ENCODE measurements at places on chromosomes 2 and 18. TPM values are rescaled to one million over a fixed set of nuclear protein-coding genes. Genes with fewer than 3 reads are reported as not detected.

The ANKRD62 gene
- not detected for total RNA-seq

The C2orf78 gene
- total RNA-seq, result not detected

The PROM2 gene
- 0.06 TPM for total RNA-seq

The PRKD3 gene
- total RNA-seq, result 8.5 TPM

All from A549 treated with CORT108297 at 1 μM for 4 hours (cell line).